ENCODE measurements at places on chromosomes 3 and 15. TPM values are rescaled to one million over a fixed set of nuclear protein-coding genes. Genes with fewer than 3 reads are reported as not detected.

Gene RLBP1
- not detected for polyA plus RNA-seq

Gene OIP5
- polyA plus RNA-seq: 13.9 TPM

DNA sequence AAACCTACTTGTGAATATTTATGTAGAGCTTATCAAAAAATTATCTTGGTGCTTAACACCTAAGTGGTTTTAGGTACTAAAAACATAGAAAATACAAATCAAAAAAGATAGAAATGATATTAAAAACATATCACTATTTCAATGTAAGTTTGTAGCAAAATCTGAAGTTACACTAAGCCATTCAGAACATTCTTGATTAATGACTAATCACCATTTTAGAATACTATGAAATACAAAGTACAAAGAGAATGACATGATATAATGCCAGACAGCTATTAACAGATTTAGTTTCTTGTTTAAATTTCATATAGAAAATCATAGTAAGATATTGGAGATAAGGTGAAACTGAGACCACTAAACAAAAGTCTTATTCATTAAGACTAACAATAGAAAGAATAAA lies 169.7 kb upstream of the AGTR1 start:
- no peak for DNase-seq

DNA sequence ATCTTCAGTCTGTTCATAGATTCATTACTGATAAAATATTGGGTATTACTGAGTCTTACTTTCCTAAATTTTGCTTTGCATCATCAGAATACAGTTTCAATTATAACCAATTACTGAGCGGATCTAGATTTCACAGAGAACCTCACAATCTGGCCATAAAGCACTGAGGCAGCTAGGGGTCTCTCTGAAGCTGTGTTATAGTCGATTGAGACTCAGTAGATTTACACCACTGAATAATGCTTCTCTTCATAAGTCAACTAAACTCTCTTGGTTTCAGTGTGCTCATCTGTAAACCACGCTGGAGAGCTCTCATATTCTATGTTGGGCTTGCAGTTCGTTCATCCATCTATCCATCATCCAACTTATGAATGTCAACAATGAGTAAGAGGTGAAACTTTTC lies 180.6 kb downstream of the GREM1 start:
- no peak for DNase-seq

DNA sequence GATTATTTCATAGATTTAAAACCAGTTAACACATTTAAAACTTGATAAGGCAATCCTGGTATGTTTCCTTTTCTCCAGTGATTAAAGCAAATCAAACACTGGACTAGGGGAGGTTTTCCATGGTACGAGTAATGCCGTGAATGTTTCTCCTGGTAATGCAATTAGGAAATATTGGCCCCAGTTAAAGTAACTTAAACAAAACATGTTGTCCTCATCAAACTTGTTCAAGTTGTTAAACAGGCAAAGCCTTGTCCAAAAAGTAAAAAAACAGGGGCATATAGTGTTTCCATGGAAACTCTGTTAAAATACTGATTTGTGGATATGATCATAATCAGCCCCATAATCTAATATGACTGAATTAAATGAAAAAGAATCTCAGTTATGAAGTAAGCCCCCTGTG lies 13.1 kb upstream of the LRTM1 start:
- no peak for DNase-seq

Gene CLSTN2
- 0.37 TPM for polyA plus RNA-seq

Gene ZIC1
- polyA plus RNA-seq: not detected

DNA sequence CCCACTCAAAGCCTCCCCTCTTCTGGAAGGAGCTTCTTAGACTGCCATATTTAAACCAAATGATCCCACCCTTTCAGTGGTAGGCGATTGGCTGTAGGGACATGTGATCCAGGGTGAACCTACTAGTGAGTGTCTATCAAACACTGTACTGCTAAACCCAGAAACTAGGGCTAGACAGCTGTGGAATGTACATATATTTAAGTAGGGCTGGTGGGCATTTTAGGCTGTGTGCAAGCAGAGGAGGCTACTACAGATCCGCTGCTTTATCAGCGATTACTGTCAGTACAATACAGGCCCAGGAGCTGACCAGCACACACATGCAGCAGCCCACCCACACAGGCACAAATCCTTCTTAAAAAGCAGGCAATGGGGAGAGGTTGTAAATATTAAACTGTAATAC lies 15.4 kb upstream of the LARP6 start:
- DNase-seq: no peak

Gene TLR9
- polyA plus RNA-seq: 0.31 TPM

GRCh38 chr3:111910806-111911205 lies 51.7 kb downstream of the PHLDB2 start:
- no peak for DNase-seq

- peak; percentile 71 for DNase-seq
Observed at GRCh38 chr3:20147361-20147760, 38.6 kb downstream of the SGO1 start.

GRCh38 chr15:83100097-83100646 lies 7.3 kb upstream of the TM6SF1 start:
- DNase-seq: no peak

- DNase-seq: no peak
Observed at GRCh38 chr15:57883701-57884100, 177.2 kb downstream of the POLR2M start.

DNA sequence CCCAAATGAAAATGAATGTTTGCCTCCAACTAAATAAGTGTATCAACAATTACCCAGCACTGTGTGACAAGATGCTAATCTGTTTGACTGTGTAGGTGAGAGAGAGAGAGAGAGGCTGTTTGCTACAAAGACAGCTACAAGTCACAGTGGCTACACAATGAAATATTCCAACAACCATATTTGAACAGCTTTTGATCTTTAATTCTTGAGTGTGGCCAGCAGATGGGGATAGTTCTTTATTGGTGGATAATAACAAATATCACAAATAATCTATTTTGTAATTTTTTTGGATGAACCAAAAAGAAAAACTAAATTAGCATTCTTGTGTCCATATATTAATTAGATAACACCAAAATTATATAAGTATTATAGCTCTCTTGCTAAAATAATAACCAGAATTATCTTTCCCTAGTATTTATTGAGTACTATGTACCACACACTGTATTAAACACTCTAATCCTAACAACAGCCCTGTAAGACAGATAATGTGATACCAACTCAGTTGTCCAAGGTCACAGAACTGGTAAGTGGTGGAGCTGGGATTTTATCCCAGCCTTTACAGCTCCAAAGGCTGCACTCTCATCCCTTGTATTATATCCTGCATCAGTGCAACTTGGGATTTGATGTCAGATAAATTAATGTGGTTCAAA lies 61.9 kb upstream of the C3orf80 start:
- DNase-seq: no peak

DNA sequence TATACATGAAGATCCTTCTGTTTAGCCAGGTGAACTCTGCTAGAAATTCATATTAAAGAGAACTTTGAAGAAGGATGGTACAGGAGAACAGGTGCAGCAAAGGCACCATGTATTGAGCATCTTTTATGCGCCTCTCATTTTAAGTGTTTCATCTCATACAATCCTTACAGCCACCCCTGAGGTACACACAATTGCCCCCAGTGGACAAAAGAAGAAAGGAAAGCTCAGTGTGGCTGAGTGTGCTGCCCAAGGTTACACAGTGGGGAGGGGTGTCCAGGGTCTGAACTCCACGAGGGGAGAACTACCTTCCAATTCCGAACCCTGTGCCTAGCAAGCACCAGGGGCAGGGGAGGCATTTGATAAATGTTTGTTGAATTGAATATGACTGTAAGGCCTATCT lies 98.6 kb downstream of the MECOM start:
- no peak for DNase-seq

DNA sequence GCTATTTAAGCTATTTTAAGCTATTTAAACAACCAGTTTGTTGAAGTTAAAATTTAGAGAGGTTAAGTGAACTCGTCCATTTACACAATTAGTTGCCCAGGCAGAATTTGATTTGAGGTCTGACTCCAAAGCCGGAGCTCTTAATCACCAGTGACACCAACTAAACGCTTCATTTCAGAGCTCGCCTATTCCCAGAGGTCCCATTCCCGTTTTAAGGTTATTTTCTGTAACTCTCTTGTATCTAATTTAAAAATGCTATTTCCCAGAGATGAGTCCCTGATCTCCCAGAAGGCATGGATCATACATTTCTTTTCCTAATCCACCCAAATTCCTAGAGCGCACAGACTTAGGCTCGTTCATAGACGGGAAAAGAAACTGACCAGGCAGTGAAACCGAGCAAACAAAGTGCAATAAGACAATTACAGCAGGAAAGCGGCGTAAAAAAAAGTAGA lies 904 bp upstream of the MCTP2 start:
- no peak for DNase-seq

- DNase-seq: no peak
Observed at GRCh38 chr3:149174901-149175300, 45.5 kb downstream of the HPS3 start.

DNA sequence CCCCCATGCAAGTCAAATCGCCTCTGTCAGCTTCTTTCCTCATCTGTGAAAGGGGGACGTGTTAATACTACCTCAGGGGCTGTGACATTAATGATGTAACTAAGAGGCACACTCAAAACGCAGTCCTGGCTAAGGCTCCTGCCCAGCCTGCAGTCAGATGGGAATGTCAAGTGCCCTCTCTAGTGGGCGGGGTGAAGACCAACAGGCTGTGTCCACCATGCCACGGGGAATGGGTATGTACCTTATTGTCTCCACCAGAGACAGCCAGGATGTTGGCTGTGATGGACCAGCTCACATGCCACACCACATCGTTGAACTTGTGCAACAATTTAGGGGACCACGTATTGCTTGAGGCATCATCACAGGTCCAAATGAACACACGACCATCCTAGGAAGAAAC lies 11.0 kb upstream of the GHRL start:
- no peak for DNase-seq

DNA sequence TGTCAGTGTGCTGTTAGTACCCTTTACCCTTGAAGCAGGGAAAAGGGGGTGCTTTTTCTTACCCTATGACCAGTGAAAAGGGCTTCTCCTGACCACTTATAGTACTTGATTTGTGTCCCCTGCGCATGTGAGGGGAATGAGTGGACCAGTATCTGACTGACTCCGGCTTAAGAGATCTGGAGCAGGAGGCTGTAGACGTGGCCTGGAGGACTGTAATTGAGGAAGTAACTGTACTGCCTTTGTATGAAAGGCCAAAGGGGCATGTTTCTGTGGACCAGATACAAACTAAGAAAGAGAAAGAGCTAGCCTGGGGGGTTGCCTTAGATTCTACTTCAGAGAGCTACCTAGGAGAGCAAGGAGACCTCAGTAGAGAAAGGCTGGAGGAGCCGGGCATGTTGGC lies 89.9 kb upstream of the TBL1XR1 start:
- no peak for DNase-seq

GRCh38 chr3:21790466-21790865 lies 39.5 kb upstream of the ZNF385D start:
- no peak for DNase-seq

DNA sequence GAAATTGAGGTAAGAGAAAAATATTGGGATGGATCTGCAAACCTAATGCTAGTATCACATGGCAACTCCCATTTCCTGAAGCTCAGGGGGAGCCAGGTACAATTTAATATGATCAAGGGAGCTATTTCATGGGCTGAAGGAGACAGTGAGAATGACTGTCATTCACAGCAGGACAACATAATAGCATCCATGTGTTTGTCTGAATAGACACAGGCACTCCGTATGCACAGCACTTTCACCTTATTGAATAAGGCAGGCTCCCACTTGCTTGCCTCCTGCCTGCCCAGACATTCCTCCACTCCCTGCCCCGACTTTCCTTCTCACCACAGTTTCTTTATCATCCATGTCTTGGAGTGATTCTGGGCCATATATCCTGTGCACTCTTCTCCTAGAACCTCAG lies 156.6 kb upstream of the SLC24A5 start:
- DNase-seq: no peak

DNA sequence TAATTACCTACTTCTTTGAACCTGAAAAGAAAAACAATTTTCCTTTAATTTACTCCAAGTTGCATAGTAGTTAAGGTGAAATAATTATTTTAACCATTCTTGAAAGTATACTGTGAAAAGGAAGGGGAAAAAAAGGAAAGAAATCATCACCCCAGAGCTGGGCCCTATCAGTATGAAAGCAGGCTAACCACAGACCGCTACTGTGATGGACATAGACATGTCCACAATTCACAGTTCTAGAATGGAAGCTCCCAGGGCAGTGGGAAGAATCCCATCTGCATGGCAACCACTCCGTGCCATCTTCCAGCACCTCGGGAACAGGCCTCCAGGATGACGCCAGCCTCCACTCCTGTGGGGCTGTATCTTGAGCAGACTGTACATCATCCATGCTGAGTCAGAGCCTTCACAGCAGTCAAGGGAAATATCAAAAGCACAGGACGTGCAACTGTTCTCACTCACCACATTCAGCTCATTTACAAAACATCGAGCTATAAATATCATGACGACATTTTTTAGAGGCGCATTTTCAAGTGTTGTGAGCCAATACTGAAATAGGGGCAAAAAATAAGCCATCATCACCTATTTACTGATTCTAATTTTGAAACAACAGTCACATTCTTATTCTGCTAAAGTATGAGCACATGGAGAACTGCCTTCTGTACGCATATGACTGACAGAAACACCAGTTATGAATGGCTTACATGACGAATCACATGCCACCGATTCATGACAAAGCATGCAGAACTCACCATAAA lies 119.7 kb downstream of the SNRK start:
- no peak for DNase-seq

- DNase-seq: no peak
Observed at GRCh38 chr15:48131324-48131723, 10.5 kb downstream of the SLC24A5 start.

GRCh38 chr15:62894322-62895085 lies 148.0 kb upstream of the TPM1 start:
- DNase-seq: no peak

Gene ARGFX
- polyA plus RNA-seq: not detected

DNA sequence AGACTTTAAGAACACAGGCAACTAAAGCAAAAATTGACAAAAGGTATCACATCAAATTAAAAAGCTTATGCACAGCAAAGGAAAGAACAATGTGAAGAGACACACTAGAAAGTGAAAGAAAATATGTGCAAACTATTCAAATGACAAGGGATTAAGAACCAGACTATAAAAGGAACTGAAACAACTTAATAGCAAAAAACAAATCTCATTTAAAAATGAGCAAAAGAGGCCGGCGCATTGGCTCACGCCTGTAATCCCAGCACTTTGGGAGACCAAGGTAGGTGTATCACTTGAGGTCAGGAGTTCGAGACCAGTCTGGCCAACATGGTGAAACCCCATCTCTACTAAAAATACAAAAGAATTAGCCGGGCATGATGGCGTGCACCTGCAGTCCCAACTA lies 14.4 kb downstream of the NGLY1 start:
- no peak for DNase-seq

Gene CHRM5
- 0.23 TPM for polyA plus RNA-seq

Gene ATRIP
- 13.0 TPM for polyA plus RNA-seq

- DNase-seq: no peak
Observed at GRCh38 chr3:160771811-160772459, 15.9 kb downstream of the PPM1L start.

GRCh38 chr3:159879598-159879997 lies 109.0 kb upstream of the IL12A start:
- DNase-seq: no peak

- DNase-seq: peak; percentile 16
Observed at GRCh38 chr3:26590919-26591484, 31.6 kb upstream of the LRRC3B start.

Gene ESYT3
- 23.2 TPM for polyA plus RNA-seq

- DNase-seq: no peak
Observed at GRCh38 chr3:36302158-36302509, 78.2 kb upstream of the STAC start.

GRCh38 chr15:76057332-76058000 lies 2.3 kb upstream of the TMEM266 start:
- DNase-seq: peak; percentile 38

Gene SLC22A13
- polyA plus RNA-seq: 0.07 TPM

All from right lung (tissue), 10 donors.